Tibial artery (tissue), 4 donors: ENCODE measurements at places on chromosomes 6 and 20.

DNA sequence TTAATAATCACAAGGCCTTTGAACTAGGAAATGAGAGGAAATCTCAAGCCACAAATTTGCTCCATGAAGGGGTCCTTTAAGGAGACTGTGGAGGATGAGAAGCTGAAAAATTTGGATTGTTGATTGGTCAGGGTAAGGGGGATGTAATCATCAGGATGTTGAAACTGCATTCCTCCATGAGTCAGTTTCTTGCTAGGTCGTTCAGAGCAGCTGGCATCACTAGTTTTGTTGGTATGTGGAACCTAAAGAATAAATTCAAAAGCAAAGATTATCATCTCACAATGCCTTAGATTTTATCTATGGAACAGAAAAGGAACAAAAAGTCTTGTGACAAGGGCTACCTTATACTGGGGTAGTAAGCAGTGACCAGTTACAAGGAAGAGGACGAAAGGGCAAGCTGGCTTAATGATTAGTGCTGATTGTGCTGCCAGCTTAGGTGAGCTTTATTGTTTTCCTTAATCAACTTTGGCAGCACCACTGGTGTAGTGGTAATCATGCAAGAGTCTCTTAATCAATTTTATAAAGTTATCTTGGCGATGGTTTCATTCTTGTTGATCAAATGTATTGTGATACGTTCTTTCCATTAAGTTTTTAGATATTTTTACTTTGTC, 36.6 kb downstream of the CRISP2 start:
- no peaks in the 10 kb centered on the region for H3K27me3 ChIP-seq
- H3K36me3 ChIP-seq, result no peaks in the 10 kb centered on the region
- H3K4me1 ChIP-seq, result no peaks in the 10 kb centered on the region
- no peak for DNase-seq

GRCh38 chr20:45154183-45154582, 20.5 kb upstream of the PI3 start:
- H3K36me3 ChIP-seq, result no peaks in the 10 kb centered on the region
- no peak for DNase-seq
- H3K27me3 ChIP-seq, result no peaks in the 10 kb centered on the region
- no peaks in the 10 kb centered on the region for H3K4me1 ChIP-seq
- H3K27ac ChIP-seq, result no peak overlapping the region
- H3K4me3 ChIP-seq, result no peak overlapping the region

DNA sequence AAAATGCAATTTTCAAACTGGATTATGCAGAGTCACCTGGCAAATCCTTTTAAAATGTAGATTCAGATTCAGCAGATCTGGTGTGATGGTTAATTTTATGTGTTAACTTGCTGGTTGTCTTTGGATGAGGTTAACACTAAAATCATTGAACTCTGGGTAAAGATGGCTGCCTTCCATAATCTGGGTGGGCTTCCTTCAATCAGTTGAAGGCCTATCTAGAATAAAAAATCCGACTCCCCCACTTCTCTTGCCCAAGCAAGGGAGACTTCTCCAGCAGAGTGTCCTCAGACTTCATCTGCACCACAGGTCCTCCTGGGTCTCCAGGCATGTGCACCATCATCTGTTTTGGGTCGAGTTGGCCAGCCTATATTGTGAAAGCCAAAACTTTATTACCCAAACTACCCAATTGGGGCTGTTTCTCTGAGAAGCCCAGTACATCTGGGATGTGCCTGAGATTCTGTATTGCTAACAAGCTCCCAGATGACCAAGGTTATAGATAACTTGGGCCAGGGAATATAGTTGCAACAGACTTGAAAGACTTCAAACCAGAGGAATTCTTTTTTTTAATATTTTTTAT, 1.6 kb upstream of the SLC17A5 start:
- H3K36me3 ChIP-seq, result no peaks in the 10 kb centered on the region
- H3K27ac ChIP-seq, result peak overlapping the region; percentile 98
- DNase-seq, result no peak
- H3K4me1 ChIP-seq, result peaks cover 9% of the 10 kb centered on the region
- no peaks in the 10 kb centered on the region for H3K27me3 ChIP-seq

- no peaks in the 10 kb centered on the region for H3K4me1 ChIP-seq
- no peak overlapping the region for H3K4me3 ChIP-seq
- H3K27ac ChIP-seq, result no peak overlapping the region
Observed at GRCh38 chr20:51763965-51764602, 4.1 kb downstream of the ATP9A start.

GRCh38 chr6:44275271-44275748, 5.1 kb downstream of the TMEM151B start:
- no peak overlapping the region for H3K27ac ChIP-seq
- DNase-seq, result no peak
- H3K4me1 ChIP-seq, result peaks cover 25% of the 10 kb centered on the region
- no peaks in the 10 kb centered on the region for H3K36me3 ChIP-seq
- H3K4me3 ChIP-seq, result peak overlapping the region; percentile 48

DNA sequence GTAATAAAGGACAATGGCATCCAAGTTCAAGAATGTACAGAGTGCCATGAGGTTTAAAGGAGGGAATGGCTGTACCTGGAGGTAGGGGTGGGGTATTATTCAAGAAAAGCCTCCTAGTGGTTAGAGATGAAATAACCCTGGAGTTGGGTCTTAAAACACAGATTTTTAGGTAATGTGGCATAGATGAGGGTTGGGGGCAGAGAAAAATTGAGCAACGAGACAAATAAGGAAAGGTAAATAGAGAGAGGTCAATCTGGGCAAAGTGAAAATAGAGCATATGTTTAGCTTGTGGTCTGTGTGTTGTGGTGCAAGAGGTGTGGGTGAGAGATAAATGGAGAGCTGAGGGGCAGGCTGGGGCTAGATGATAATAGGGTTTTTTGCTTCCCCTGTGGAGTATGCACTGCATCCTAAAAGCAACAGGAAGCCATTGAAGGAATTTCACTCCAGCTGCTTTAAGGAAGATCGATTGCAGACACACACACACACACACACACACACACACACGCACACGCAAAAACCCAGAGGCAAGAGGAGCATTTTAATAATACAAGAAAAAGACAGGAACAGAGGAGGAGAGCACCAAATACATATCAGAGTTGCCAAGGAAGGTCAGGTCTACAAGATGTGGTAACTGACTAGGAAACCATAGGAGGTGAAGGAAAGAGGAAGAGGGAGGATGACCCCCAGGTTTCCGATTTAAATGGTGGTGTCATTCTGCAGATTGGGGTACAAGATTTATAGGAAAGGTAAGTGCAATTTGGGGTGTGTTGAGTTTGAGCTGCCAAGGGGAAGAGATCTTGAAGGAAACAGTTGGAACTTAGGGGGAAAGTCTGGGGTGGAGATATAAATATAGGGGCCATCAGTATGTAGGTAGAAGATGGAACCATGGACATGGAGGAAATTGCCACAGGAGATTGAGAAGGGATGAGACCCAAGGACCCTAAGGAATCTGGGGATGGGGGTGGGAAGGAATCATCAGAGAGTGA, 31.3 kb upstream of the ADGRF1 start:
- no peak overlapping the region for H3K4me3 ChIP-seq
- DNase-seq, result no peak
- H3K36me3 ChIP-seq, result no peaks in the 10 kb centered on the region
- H3K4me1 ChIP-seq, result no peaks in the 10 kb centered on the region
- no peaks in the 10 kb centered on the region for H3K27me3 ChIP-seq

DNA sequence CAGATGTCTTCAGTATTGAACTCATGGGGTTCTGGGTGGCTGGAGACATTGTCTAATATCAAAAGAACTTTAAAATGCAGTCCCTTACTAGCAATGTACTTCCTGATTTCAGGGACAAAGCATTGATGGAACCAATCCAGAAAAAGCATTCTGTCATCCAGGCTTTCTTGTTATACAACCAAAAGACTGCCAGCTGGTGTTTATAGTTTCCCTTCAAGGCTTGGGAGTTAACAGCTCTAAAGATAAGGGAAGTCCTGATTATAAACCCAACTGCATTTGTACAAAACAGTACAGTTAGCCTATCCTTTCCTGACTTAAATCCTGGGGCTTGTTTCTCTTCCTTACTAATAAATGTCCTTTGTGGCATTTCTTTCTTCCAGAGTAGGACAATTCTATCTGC, 160.0 kb downstream of the COL21A1 start:
- no peak for DNase-seq
- no peaks in the 10 kb centered on the region for H3K36me3 ChIP-seq
- no peak overlapping the region for H3K27ac ChIP-seq
- H3K4me3 ChIP-seq, result no peak overlapping the region
- no peaks in the 10 kb centered on the region for H3K27me3 ChIP-seq

DNA sequence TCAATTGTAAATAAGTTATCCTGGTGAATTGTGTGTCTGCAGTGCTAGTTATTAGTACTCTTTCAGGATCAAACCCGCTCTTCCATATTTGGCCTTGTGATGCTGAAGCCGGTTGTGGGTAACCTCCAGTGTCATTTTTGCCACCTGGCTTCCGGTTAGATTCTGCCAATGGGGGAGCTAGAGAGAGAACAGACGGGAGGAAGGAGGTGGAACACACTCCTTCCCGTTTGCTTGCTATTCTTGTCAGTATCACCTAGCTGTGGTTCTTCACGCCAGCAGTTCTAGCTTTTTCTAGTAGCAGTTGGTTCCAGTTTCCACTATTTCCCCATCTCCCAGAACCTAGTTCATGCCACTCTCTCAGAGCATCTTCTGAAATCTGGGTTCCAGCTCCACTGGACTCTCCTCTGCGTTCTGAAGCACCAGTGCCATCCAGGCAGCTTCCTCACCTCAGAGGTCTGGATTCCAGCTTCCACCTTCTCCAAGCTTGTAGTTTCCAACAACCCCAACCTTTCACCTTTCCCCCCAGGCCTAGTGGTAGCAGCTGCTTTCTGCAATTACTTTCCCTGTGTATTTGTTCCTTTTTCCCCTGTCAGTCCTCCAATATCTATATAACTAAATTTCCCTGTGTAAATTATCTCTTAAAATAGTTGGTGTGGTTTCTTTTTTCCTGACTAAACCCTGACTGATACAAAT, 46.9 kb upstream of the LOC128125822 start:
- H3K4me3 ChIP-seq, result no peak overlapping the region
- no peaks in the 10 kb centered on the region for H3K27me3 ChIP-seq
- no peaks in the 10 kb centered on the region for H3K4me1 ChIP-seq
- H3K36me3 ChIP-seq, result no peaks in the 10 kb centered on the region
- no peak overlapping the region for H3K27ac ChIP-seq
- no peak for DNase-seq

DNA sequence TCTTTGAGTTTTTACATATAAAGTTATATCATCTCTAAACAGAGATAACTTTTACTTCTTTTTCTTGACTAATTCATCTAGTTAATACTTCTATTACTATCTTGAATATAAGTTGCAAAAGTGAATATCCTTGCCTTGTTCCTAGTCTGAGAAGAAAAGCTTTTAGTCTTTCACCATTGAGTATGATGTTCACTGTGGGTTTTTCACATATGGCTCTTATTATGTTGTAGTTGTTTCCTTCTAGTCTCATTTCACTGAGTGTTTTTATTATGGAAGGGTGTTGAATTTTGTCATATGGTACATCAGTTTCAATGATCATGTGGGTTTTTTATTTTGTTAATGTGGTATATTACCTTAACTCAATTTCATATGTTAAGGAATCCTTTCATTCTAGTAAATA, 488.3 kb downstream of the COL12A1 start:
- H3K36me3 ChIP-seq, result no peaks in the 10 kb centered on the region
- H3K27me3 ChIP-seq, result no peaks in the 10 kb centered on the region
- no peak overlapping the region for H3K4me3 ChIP-seq
- DNase-seq, result no peak

GRCh38 chr20:63626424-63627128, at the start of gene GMEB2:
TSS of gene GMEB2 (minus strand) at chr20:63627101. CDS start at chr20:63619397, 7,704 bp downstream.
- no peaks in the 10 kb centered on the region for H3K36me3 ChIP-seq
- no peak for DNase-seq
- H3K27me3 ChIP-seq, result no peaks in the 10 kb centered on the region
- H3K4me3 ChIP-seq, result peak within 1 kb of the TSS; percentile 74

DNA sequence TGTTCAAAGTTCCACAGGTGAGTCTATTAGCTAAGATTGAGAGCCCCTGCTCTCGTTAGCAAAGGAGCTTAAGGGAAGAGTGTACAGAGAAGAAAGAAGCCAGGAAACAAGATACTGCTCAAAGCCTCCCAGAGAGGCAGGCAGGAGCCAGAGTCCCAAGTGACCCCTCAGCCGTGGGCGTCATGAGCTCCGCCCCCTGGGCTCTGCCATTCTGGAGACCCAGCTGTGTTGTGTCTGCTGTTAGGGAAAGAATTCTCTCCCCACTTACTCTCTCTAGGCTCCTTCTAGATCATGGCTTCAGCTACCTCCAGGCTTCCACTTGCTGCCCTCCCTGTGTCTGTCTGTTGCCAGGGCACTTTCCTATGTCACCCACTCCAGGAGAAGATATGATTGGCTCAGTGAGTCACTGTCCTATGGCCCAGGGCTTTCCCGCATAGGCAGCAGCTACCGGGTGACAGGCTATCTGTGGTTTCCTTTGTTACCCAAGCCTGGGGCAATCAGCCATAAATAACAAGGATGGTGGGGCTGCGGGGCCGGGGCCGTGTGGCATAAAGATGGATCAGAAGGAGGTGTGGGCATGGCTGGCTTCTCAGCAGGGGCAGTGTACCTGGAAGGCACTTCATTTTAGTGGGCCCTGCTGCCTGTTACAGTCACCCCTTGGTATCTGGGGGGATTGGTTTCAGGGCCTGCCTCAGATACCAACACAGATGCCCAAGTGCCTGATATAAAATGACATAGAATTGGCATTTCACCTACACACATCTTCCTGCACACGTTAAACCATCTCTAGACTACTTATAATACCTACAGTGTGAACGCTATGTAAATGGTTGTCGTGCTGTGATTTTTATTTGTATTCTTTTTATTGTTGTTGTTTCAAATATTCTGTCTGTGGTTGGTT, 118.9 kb downstream of the ARMC2 start:
- no peaks in the 10 kb centered on the region for H3K36me3 ChIP-seq
- H3K4me1 ChIP-seq, result peaks cover 9% of the 10 kb centered on the region
- no peak overlapping the region for H3K4me3 ChIP-seq

DNA sequence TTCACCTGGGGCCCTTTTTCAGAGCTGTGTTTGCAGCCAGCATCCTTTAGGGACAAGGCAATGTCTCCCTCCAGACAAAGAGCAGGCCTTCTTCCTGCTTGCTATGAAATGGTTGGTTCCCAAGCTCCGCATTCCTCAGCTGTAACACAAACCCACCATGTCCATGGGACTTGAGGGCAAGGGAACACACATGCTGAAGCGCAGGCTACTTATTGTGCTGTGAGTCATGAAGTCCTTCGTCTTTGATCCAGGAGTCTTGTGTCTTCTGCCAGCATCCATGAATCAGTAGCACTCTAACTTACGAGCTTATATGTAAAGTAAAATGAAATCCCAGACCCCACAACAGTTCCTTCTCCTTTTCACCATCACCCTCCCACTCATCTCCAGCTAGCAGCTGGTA, 59.0 kb downstream of the ANKRD60 start:
- H3K27ac ChIP-seq, result no peak overlapping the region
- H3K36me3 ChIP-seq, result no peaks in the 10 kb centered on the region
- no peak overlapping the region for H3K4me3 ChIP-seq
- H3K4me1 ChIP-seq, result no peaks in the 10 kb centered on the region
- no peaks in the 10 kb centered on the region for H3K27me3 ChIP-seq

DNA sequence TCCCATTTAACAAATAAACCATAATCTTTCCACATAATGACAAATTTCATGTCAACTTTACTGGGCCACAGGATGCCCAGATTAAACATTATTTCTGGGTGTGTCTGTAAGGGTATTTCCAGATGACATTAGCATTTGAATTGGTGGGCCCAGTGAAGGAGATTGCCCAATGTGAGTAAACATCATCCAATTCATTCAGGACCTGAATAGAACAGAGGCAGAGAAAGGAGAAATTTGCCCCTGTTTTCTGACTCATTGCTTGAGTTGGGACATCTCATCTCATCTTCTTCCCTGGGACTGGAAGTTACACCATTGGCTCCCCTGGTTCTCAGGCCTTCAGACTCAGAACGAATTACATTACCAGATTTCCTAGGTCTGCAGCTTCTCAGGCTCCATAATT, 142.9 kb downstream of the TPBG start:
- no peaks in the 10 kb centered on the region for H3K36me3 ChIP-seq
- no peaks in the 10 kb centered on the region for H3K4me1 ChIP-seq
- H3K4me3 ChIP-seq, result no peak overlapping the region
- no peaks in the 10 kb centered on the region for H3K27me3 ChIP-seq
